ENCODE measurements at places on chromosomes 5 and 9.

DNA sequence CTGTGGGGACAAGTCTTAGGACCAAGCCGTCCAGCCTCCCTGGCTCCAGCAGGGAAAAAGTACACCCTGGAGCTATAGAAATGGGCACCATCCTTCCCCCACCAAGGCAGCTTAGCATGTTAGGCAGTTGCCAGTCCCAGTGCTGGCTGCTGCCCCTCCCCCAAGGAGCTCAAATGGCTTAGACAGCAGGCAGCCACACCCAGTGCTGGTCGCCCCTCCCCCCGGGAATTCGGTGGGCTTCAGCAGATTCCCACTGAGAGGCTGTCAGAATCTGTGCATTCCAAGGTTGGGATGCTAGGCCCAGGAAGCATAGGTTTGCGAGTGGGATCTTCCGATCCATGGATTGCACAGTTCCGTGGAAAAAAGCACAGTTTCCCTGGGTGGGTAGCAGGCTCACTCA, 105.2 kb upstream of the ITGA1 start:
- no peak for DNase-seq

DNA sequence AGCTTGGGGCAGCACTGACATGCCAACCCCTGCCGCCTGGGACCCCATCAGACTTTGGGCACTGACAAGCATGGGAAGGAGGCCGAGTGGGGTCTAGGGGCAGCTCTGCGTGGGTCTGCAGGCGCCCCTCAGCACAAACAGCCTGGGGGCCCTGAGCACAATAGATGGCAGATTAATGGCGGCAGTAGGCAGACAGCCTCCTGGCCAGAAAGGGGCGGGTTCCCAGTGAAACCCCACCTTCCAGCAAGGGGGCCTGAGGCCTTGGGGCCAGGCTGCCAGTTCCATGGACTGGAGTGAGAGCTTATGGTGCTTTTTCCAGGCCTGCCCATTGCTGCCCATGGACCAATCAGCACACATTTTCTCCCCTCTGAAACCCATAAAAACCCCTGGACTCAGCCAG, 2031.2 kb downstream of the EFNA5 start:
- no peak for DNase-seq

DNA sequence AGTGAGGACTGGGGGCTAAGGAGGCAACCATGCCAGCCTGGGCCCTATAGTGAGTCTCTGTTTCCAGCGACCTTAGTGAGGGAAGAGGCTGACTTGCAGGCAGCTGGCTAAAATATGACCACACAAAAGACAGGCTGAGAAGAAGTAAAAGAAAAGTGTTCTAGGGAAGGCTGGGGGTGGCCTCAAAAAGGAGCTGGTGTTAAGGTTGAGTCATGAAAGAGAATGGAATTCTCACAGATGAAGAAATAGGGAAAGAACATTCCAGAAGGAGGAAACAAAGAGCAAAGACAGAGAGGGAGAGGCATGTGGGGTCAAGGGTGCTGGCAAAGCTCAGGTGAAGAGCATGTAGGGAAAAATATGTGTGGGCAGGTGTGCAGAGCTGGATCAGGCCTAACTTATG, 302.7 kb upstream of the RFX3 start:
- no peak for DNase-seq

- no peak for DNase-seq
Measured at GRCh38 chr5:148937239-148937638, 110.8 kb downstream of the ADRB2 start.

GRCh38 chr5:82719368-82719767, 357.8 kb downstream of the TMEM167A start:
- DNase-seq: no peak

GRCh38 chr5:32638309-32638708, 53.0 kb downstream of the SUB1 start:
- DNase-seq: no peak

DNA sequence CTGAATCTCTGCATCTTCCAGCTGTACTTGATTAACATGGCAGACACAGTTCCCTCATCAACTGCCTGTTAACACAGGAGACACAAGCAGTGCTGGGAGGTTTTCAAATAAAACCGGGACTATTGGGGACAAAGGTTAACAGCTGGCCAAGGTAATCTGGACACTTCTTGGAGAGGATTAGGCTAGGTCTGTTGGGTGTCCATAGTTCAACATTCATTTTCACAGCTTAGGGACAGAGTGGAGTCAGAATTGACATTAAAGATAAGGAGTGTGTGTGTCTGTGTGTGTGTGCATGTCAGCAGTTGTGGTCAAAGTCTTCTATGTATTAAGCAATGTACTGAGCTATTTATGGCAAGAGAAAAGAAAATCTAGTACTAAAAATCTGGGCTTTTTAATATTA, 216.2 kb downstream of the MED10 start:
- DNase-seq: no peak

- DNase-seq: no peak
Measured at GRCh38 chr5:166936351-166936750, 1355.1 kb upstream of the WWC1 start.

- DNase-seq: no peak
Measured at GRCh38 chr5:123209502-123210027, 120.5 kb downstream of the PRDM6 start.

GRCh38 chr9:81387360-81388106, 301.8 kb downstream of the TLE1 start:
- no peak for DNase-seq

DNA sequence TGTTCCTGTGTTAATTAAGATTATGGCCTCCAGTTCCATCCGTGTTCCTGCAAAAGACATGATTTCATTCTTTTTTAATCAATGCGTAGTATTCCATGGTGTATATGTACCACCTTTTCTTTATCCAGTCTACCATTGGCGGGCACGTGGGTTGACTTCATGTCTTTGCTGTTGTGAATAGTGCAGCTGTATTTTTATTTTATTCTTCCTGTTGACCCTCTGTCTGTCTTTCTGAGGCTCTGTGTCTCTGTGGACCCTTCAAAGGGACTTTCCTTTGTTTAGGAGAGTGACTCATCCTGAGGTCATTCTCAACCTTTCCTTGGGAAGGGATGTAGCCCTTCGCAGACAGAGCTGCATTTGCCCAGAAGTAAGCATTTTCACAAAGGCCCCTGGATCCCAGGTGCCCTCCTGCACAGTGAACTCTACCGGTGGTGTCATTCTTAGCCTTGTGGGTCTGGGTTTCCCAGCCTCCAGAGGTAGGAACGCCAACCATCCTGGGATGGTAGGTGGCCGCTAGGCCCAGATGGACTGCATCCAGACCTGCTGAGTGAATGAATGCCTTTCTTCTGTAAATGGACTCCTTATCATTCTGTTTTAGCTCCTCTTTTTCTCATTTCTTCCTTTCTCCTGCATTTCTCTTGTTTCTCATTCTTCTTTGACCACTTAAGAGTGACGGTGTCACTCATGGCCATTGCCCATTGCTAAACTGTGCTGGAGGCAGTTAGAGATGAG, 22.4 kb downstream of the TRIO start:
- DNase-seq: no peak

DNA sequence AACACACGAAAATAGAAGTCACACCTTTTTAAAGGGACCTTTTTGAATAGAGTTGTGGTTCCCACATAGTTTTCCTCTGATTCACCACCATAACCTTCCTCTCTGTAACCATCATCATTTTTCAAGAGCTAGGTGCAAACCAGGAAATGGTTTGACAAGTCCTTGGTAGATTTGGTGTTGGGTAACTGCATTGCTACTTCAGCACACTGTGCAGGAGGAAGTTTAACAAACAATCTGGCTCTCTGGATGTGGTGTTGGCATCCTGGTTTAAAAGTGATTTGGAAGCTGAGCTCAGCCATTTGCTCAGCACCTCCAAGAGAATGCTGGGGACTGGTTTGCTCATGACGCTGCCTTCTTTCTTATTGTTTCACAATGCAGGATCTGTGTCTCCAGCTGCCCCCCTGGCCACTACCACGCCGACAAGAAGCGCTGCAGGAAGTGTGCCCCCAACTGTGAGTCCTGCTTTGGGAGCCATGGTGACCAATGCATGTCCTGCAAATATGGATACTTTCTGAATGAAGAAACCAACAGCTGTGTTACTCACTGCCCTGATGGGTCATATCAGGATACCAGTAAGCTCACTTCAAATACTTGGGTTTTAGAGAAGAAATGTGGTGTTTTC, 213.1 kb downstream of the RFK start:
- no peak for DNase-seq

- no peak for DNase-seq
Measured at GRCh38 chr9:110106661-110107060, 101.3 kb downstream of the C9orf152 start.

GRCh38 chr5:546376-546908, 22.2 kb upstream of the SLC9A3 start:
- DNase-seq: no peak

DNA sequence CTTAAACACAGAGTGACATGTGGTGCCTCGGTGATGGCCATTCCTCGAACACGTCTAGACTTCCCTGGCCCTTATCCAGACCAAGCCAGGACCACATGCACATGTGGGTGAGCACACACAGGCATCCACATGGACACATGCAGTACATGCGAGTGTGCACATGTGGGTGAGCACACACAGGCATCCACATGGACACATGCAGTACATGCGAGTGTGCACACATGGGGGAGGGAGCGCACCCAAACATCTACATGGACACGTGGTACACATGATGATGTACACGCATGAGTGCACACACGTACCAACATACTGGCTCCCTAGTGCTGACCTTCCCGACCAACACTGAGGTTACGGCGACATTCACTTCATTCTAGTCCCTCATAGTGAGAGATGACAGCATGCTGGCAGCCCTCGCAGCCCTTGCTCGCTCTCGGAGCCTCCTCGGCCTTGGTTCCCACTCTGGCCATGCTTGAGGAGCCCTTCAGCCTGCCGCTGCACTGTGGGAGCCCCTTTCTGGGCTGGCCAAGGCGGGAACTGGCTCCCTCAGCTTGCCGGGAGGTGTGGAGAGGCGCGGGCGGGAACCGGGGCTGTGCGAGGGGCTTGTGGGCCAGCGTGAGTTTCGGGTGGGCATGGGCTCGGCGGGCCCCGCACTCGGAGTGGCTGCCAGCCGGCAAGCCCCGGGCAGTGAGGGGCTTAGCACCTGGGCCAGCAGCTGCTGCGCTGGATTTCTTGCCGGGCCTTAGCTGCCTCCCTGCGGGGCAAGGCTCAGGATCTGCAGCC, 186.8 kb downstream of the HSPA4 start:
- DNase-seq: no peak

DNA sequence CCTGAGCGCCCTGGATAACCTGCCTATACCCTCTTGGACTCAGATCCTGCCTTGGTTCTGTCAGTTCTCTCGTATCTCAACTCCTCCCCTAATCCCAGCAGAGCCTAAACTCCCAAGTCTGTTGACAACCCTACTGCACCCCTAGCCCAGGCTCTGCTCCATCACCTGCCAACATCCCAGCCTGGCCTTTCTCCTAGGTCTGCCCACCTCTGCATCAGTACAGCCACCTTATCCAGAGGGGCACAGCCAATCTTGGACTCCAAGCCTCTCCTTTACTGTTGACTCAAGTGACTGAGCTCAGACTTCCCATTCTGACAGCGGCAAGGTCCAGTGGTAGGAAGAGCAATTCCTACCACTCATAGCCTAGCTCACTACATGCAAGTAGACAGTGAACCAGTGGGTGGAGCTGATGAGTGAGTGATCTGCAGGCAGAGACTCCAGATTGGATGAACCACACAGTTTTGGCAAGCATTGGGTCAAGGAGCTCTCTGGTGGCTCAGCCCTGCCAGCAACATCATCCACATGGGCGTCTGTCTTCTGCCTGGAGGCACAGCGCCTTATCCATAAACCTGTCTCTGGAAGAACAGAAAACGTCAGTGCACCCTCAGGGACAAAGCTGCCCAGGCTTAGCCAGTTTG, 26.5 kb downstream of the TRMO start:
- DNase-seq: no peak

GRCh38 chr9:16475996-16476395, 394.5 kb downstream of the BNC2 start:
- DNase-seq: no peak

- DNase-seq: no peak
Measured at GRCh38 chr9:26243029-26243697, 564.9 kb upstream of the TUSC1 start.

- DNase-seq: no peak
Measured at GRCh38 chr5:82858151-82859025, 218.8 kb downstream of the TMEM167A start.

- DNase-seq: no peak
Measured at GRCh38 chr5:100877274-100877673, 25.8 kb downstream of the ST8SIA4 start.

GRCh38 chr5:139472386-139473030, 1.7 kb downstream of the SMIM33 start:
- DNase-seq: no peak

GRCh38 chr9:95137587-95138145, 179.8 kb downstream of the FANCC start:
- no peak for DNase-seq

GRCh38 chr5:95668728-95669127, 14.1 kb downstream of the SPATA9 start:
- no peak for DNase-seq

DNA sequence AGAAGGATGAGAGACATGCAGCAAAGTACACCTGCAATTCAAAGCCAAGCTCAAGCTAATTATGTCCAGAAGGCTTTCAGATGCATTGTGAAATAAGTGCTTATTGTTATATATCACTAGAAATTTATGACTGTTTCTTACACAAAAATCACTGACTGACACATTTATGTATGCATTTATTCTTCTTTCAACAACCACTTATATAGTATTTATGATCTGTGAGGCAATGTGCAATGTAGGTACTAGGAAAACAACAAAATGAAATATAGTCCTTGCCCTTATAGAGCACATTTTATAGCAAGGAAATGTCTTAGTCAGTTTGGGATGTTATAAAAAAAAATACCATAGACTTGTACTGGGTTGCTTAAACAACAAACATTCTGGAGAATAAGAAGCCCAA, 167.6 kb downstream of the YIPF5 start:
- DNase-seq: no peak

DNA sequence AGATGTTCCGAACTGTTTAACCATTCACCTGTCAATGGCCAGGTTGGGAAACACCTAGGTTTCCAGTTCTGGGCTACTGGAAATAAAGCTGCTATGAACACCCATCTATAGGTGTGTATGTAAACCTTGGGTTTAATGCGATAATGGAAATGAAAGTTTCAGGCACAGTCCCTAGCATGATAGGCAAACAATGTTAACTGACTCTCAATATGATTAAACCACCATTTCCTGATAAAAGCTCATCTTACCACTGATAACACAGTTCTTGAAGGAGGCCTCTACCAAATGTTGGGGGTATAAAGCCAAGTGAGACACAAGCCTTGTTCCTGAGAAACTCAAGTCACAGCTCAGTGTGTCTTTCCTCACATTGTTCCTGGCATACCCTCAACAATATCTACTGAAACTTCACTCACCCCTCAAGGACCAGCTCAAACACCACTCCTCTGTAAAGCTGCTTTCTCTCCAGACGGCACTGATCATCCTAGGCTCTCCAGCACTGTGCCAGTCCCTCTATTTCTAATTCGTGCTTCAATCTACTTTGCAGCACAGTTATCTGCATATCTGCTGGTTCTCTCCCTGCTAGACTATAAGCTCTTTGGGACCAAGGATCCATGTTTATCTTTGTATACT, 15.8 kb downstream of the RAB14 start:
- DNase-seq: no peak

GRCh38 chr5:76685704-76686103, 30.2 kb upstream of the F2R start:
- no peak for DNase-seq

- no peak for DNase-seq
Measured at GRCh38 chr5:100762108-100762507, 141.0 kb downstream of the ST8SIA4 start.

GRCh38 chr5:52956014-52956413, 33.1 kb upstream of the ITGA2 start:
- DNase-seq: no peak

- DNase-seq: no peak
Measured at GRCh38 chr5:6752236-6752635, 39.0 kb downstream of the TENT4A start.

Data from stimulated activated CD4-positive, alpha-beta T cell treated with anti-CD3 and anti-CD28 coated beads, Interleukin-1b, Interleukin-23, amount 100 ng/mL, for 1 hour (primary cell).